KBM-7 (cell line): ENCODE measurements at places on chromosomes 16 and 17.

DNA sequence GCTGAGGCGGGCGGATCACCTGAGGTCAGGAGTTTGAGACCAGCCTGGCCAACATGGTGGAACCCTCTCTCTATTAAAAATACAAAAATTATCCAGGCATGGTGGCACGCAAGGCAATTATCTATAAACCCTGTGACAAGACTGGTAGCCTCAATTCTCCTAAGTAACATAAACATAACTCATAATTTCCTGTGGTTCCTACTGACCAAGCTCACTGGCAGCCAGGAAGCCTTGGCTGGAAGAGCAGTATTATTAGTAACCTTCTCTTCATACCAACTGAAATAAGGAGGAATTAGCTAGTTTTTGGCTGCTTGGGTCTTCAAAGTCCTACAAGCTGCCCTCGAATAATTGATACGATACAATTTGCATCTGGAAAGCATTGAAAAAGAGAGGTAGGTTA lies 31.6 kb upstream of the LRRC37A3 start:
- DNase-seq, result no peak

DNA sequence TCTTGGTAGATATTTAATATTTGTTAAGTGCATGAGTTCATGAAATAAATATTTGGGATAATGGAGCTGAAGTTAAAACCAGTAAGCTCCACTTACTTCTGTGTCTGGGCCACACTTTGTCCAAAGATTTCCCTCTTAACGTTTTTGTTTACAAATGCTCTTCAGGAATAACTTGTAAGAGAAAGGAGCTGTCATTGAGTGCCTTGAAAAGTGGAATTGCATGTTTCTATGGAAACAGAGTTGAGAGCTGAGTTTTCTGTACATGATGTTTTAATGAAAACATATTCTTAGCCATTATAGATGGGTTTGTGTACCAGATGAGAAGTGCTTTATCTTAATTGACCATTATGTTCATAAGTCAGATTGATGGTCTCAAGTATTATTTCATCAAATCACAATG lies 1045.4 kb upstream of the EEF2KMT start:
- no peak for DNase-seq

DNA sequence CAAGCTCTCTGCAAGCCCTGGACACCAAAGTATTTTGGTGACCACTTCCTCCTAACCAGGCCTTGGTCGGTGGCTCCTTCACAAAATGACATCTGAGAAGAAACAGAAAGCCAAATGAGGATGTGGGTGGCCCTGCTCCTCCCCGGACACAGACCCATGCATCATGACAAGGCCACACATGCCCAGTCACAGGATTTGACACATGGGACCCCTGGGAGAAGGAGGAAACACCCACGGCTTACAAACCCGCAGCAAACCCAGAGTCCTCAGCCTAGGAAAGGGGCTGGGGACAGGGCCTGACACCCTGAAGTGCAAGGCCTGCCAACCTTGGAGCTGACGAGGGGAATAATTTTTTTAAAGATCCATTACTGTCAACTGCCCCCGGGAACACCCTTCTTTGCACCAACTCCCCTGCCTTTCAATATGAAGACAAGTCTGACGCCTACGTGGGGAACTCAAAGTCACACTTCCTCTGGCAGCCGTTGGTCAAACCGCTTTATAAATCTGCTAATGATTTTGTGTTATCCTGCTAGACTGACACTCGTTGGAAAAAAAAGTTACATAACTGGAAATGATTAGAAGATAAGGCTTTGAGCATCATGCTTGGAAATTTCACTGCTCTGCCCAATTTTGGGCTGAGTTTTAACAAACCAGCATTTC lies 41.3 kb downstream of the GAS7 start:
- DNase-seq, result peak; percentile 95

- no peak for DNase-seq
Measured at GRCh38 chr16:22375963-22376640, 1.7 kb upstream of the CDR2 start.

- DNase-seq, result no peak
Measured at GRCh38 chr17:57675427-57676387, 69.4 kb downstream of the CCDC182 start.

- DNase-seq, result no peak
Measured at GRCh38 chr17:44989552-44990138, 21.5 kb upstream of the C1QL1 start.

DNA sequence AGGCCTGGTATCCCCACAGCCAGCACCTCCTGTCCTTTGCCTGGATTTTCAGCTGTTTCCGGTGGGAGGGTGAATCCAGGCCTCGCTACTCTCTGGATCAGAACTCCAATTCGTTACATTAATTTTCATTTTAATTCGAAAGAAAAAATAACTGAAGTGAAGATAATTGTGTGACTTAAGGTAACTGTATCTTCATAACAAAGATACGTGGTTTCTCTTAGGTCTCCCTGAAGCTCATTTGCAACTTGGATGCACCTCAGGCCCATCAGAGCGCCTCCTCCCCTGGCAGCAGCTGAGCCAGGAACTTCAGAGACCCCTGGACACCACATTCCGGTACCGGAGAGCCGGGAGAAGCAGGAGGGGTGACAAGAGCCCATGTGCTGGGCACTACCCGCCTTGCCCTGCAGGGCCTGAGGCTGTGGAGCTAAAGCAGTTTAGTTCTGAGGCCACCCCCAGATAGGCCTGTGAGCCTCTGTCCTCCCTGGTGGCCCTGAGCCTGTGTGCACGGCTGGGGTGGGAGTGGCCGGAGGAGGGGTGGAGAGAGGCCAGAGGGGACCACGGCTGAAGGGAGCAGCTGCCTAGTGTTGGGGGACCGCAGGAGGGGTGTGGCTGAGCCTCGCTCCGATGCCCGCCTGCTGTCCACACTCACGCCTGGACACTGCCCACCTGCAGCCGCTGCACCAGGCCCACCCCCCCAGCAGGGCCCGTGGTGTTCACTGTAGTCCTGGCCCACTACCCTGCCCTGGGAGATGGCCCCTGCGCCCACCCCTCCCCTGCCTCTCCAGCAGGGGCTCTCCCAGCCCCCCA lies 11.4 kb upstream of the DUS1L start:
- DNase-seq, result no peak

- DNase-seq, result no peak
Measured at GRCh38 chr17:81931557-81932332, 4.2 kb upstream of the MAFG start.

- DNase-seq, result no peak
Measured at GRCh38 chr16:49757559-49758069, 98.3 kb downstream of the ZNF423 start.

DNA sequence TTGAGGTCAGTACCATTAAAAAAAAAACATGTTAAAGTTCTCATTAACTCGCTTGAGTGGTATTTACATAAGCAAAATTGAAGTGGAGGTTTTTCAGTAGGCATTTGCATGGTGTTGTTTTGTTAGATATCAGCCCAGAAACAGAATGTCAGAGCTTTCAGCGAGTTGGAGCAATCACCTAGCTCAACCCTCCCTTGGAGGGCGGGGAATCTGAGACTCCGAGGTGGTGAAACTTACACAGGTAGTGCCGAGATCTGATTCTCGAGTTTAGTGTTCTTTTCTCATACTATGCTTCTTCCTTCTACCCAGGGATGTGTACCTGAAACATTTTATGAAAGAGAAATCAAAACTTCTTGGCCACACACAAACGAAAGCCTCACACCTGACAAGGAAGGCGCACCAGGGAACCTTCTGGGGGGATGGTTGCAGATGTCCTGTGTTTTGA lies 6.6 kb downstream of the SEC14L1 start:
- no peak for DNase-seq

DNA sequence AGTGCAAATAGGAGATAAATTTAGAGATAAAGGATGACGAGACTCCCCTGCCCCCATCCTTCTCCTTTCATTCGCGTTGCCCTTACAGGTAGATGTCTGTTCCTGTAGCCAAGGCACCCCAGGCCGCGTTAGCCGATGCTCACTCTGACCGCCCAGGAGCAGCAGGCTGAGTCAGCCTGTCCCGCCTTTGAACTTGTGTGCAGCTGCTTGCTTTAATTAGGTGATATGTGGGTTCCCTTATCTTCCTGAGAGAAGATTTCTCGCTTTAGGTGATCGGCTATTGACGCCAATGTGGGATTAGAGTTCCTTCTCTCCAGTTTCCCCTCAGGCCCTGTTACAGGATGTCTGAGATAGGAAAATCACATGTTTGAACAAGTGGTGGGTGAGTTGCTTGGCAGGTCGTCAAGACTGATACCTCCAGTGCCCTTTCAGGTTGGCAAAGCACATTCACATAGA lies 119.5 kb downstream of the MSI2 start:
- no peak for DNase-seq

DNA sequence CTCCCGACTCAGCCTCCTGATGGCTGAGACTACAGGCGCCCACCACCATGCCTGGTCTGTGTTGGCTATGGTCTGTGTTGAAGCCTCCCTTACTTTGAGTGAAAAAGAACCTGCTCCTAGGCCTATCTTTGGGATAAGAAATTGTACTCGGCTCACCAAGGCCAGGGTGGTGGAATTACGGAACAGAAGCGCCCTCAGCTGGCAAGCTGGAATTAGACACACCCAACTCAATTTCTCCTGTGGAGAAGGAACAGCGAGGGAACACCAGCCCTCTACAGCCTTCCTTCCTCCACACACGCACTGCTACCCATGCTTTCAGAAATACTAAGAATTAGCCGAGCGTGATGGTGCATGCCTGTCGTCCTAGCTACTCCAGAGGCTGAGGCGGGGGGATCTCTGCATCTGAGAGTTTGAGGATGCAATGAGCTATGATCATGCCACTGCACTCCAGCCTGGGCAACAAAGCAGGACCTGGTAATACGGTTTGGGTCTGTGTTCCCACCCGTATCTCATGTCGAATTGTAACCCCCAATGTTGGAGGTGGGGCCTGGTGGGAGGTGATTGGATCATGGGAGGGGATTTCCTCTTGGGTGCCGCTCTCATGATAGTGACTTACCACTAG lies 40.1 kb upstream of the RBBP6 start:
- DNase-seq, result peak; percentile 76

DNA sequence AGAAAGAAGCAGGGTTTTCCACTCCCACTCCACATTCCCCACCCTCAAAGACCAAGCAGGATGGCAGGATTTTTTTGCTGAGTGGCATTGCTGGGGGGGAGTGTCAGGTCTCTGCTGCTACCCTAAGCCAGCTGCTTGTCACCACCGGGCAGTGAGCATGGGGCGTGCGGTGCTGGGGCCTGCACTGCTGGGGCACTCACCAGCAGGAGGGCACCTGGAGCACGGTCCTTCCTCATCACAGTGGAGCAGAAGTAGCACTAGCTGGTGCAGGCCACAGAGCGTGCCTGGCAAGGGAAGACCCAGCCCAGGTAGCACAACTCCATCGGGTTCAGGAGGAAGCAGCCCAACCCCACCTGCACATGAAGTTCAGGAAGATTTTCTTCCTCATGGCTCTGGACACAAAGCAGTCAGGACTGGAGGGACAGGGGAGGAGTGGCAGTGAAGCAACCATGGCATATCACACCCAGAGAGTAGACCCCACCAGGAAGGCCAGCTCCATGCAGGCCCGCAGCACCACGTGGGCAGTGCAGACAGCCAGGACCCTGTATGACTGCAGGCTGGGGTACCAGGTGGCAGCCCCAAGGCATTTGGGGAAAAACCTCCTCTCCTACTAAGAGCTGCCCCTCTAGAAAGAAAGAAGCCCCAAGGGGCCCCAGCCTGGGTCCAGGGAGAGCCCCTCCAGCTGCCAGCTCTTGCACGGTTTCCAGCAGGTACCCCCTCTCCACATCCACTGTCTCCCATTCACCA lies 16.7 kb upstream of the MYO18A start:
- DNase-seq, result no peak

DNA sequence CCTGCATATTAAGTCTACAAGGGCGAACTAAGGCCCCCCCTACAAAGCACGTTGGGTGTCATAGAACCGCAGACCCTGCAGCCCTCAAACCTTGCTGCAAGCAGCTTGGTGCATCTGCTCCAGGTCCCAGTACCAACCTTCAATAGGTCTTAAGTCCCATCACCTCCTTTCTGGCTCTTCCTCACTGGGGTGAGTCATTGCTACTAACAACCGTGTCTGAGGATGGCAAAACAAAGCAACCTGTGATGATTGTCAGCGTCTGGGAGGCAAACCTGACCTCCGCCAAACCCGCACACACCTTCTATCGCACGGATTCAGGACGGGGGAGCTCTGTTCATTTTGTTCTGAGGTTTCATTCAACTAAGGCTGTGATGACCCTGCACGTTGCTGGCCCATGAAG lies 138.9 kb downstream of the SLC39A11 start:
- DNase-seq, result no peak

- no peak for DNase-seq
Measured at GRCh38 chr17:28385037-28385400, 13.5 kb downstream of the SARM1 start.

DNA sequence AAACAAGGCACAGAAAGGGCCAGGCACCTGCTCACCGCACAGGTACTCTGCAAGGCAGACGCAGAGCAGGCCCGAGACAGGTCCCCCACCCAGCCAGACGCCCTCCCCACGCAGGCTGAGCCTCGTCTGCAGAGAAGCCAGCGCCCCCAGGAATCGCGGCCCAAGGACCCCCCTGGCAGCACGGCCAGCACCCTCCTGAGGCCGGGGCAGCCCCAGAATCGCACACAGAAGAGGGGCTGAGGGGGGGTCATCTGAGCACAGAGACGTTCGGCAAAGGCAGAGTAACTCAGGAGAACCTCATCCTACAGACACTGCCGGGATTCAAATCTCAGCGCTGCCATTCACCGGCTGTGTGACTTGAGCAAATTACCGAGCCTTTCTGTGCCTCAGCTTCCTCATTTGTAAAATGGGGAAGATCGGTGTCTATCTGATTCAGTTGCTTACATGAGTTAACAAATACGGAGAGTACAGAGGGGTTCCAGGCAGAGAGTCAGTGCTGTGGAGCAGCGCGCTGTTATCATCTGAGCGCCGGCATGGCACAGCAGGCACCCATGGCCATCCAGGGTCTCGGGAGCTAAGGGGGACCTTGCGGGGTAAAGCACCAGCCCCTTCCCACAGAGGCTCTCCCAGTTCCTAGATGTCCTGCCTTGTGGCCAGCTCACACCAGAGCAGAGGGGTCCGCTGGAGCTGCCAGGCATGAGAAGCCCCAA lies 10.4 kb downstream of the EMC6 start:
- DNase-seq, result no peak

DNA sequence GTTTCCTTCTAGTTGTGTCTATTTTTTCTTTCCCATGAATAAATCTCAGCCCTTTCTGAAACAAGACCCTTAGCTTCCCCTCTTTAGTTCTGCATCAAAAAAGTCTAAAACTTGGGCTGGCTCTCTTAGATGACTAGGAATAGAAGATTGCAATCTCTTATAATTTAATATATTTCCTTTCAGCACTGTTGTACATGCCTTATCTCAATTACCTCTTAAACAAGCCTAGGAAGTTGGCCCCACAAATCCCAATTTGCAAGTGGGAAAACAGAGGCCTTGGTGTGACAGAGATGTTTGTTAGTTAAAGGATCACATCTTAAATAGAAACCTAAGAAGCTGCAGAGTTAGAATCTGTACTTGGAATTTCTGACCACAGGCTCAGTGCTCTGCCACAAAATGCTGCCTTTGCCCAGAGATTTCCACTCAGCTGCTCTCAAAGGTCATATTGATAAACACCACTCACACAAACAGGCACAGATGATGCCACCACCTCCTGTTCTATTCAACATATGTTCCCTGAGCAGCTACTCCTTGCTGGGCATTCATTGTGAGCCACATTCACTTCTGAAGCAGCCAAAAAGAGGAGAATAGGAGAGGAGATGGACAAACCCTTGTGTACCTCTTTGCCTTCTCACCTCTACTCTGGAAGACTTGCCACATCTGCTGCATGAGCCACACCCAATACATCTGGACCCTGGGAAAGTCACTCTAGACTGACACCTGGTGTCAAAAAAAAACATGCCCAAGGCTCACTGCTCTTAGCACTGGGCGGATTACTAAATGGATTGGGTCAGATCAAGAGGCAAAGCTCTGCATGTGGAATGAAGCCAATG lies 5.5 kb downstream of the CCDC182 start:
- DNase-seq, result peak; percentile 70
